ENCODE measurements at places on chromosomes 3 and 15. TPM values are rescaled to one million over a fixed set of nuclear protein-coding genes. Genes with fewer than 3 reads are reported as not detected.

The SI gene
- 0.20 TPM for total RNA-seq

The ARGFX gene
- total RNA-seq: not detected

The LRRC2 gene
- total RNA-seq: 0.52 TPM

The XXYLT1 gene
- 20.9 TPM for total RNA-seq

The MESP2 gene
- not detected for total RNA-seq

The TTC21A gene
- 2.1 TPM for total RNA-seq

The PPM1L gene
- total RNA-seq: 19.2 TPM

The OR4F6 gene
- total RNA-seq: not detected

The ARHGAP11A gene
- total RNA-seq: 33.9 TPM

The ZNF80 gene
- total RNA-seq: not detected

The MRPS11 gene
- total RNA-seq: 92.3 TPM

The CLDN18 gene
- total RNA-seq: not detected

The FSD2 gene
- not detected for total RNA-seq

The RAD51 gene
- 15.7 TPM for total RNA-seq

The ESYT3 gene
- total RNA-seq: not detected

The TTC23 gene
- total RNA-seq: 8.6 TPM

The SAXO2 gene
- 1.2 TPM for total RNA-seq

The MYH15 gene
- not detected for total RNA-seq

The FBN1 gene
- 0.61 TPM for total RNA-seq

The NR2F2 gene
- total RNA-seq: 12.6 TPM

The HTR3E gene
- total RNA-seq: not detected

The CCK gene
- total RNA-seq: 0.23 TPM

The TMEM207 gene
- total RNA-seq: not detected

The ACSBG1 gene
- 3.6 TPM for total RNA-seq

The PLA2G4E gene
- not detected for total RNA-seq

The RTP4 gene
- 0.23 TPM for total RNA-seq

The LRRFIP2 gene
- 32.3 TPM for total RNA-seq

The MUC20 gene
- 52.3 TPM for total RNA-seq

Measured in HT-29 (cell line).